IMR-90 (cell line): ENCODE measurements at places on chromosomes 1 and 21.

GRCh38 chr1:54105736-54106269, 47.0 kb downstream of the CDCP2 start:
- DNase-seq = no peak

DNA sequence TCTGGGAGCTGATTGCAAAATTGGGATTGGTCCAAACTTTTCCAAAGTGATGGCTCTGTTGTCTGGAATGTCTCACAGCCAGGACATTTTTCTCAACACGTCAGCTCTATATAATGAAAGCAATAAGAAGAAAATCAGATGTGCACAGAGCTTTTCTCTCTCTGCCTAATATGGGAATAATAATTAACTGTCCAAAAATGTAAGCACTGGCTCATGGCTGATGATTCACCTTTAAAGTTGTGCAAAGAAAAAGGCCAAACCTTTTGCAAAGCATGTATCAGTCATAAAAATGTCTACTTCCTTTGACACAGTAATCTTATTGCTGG, 30.4 kb downstream of the ZNF281 start:
- peak; percentile 95 for DNase-seq

DNA sequence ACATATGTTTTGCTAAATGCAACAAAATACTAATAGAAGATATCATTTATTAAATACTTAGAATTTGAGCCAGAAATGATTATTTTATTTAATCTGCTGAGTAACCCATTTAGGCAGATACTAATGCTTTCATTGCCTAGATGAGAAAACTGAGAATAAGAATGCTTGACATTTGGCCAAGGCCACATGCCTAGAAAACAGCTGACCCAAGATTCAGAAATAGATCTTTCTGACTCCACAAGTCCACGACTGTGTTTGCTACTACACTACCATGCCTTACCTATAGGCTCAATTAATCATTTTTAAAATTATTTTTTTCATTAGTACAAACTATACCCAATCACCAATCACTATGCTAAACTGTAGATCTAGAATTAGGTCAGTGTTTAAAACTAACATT, 129.7 kb downstream of the ATP1B1 start:
- peak; percentile 20 for DNase-seq

- no peak for DNase-seq
Measured at GRCh38 chr1:95111014-95111413, 6.1 kb upstream of the TLCD4 start.

- no peak for DNase-seq
Measured at GRCh38 chr1:41741244-41741643, 177.5 kb downstream of the HIVEP3 start.

GRCh38 chr21:46608672-46609111, 3.8 kb upstream of the S100B start:
- no peak for DNase-seq

DNA sequence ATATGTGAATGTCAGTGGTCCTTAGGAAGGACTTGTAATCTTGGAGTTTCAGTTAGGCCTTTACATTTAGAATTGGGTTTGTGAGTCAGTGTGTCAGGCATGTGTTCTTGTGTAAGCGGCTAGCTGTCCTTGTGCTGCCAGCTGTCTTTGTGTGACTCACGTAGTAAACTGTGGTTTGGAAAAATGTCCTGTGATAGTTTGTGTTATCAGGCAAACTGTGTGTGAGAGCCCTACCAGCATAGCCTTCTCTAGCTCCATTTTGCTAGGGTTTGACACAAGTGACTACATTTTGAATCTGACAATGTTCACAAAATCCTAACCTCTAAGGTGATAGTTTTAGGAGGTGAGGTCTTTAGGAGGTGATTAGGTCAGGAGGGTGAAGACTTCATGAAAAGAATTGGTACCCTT, 6.9 kb upstream of the SLC35D1 start:
- peak; percentile 99 for DNase-seq

GRCh38 chr1:29084196-29084521, 39.5 kb downstream of the TMEM200B start:
- no peak for DNase-seq

DNA sequence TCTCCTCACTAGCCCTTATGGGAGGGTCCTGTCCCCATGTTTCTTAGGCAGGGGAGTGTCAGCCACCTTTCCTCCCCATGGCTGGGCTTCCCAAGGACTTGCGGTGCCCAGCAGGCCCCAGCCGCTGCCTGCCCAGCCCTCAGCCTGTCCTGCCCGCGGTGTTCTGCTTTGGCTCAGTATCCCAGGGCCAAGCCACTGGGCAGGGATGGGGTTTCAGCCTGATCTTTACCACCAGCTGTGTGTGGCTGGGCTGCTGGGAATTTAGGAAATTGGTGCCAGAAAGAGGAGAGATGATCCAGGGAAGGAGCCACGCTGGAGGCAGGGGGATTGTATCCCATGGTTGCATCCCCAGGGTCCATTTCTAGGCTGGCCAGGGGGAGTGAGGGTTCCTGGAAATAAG, 6.9 kb upstream of the IGFN1 start:
- no peak for DNase-seq

DNA sequence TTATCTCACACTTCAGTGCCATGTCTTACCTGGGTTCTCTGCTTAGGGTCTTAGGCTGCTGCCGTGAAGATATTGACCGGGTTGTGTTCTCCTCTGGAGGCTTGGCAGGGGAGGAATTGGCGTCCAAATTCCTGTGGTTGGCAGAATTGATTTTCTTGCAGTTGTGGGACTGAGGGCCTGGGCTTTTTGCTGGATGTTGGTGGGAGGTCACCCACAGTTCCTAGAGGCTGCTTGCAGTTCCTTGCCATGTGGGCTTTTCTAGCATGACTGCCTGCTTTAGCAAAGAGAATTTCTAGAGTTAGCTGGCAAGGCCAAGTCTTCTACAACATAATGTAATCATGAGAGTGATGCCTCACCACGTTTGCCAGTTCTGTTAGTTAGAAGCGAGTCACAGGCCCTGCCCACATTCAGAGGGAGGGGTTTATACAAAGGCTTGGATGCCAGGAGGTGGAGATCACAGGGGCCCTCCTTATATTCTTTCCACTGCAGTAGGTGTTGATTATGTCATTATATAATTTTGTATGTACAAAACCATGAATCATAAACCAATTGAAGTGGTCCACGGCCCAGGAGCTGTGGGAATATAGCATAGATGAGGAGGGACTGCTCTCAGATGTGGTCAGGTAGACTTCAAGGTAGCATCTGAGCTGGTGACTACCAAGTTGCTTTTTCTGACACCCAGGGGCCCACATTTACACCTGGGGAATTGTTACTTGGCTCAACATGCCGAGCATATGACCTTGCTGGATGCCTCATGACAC, 6.6 kb downstream of the UBL4B start:
- DNase-seq = peak; percentile 52

GRCh38 chr1:37515185-37516034, 844 bp upstream of the MEAF6 start:
- no peak for DNase-seq

DNA sequence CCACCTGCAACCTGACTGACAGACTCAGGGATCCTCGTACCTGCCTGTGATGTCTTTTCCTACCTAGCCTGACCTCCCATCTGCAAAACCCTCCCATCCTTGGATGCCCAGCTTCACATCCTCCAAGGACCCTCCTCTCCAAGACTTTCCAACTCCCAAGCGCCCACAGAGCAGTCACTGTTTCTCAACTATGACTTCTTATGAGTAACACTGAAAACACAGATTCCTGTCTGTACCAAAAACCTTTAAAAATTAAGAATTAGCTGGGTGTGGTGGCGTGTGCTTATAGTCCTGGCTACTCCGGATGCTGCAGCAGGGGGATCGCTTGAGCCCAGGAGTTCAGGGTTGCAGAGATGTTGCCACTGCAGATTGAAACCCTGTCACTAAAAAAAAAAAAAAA, 181.9 kb downstream of the PSMG1 start:
- DNase-seq = peak; percentile 39

DNA sequence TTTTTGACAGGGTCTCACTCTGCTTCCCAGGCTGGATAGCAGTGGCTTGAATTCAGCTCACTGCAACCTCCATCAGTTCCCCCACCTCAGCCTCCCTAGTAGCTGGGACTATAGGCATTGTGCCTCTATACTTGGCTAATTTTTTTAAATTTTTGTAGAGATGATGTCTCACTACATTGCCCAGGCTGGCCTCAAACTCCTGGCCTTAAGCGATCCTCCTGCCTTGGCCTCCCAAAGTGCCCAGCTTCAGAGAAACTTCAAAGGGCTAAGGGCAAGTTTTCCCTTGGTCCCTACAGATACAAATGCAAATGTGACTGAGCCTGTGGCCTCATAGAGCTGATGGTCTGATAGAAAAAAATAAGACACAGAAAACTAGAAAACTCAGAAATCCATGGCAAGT, 52.9 kb upstream of the PRRC2C start:
- DNase-seq = no peak

DNA sequence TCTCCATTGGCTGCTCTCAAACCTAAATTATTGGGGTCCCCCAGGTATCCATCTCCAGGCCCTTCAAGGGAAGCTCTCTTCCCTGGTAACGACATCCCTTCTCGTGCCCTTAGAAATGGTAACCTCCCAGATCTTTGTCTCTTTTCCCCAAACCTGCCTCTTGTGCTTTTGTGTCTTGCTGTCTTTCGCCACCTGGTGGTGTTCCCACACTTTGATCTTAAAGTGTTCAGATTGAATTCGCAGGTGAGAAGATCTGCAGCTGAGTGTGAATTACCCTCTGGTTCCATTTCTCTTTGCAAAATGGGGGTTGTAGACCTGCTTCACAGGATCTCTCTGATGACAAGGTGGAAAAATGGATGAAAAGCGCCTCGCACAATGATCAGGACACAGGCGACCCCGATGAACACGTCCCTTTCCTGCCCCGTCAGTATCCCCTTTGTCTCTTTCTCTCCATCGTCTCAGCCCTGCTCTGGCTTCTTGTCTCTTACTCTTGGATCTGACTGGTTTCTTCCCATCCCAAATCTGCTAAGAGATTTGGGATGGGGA, 53.1 kb downstream of the DOP1B start:
- DNase-seq = peak; percentile 82

- DNase-seq = no peak
Measured at GRCh38 chr1:157472056-157472701, 80.1 kb downstream of the FCRL5 start.

DNA sequence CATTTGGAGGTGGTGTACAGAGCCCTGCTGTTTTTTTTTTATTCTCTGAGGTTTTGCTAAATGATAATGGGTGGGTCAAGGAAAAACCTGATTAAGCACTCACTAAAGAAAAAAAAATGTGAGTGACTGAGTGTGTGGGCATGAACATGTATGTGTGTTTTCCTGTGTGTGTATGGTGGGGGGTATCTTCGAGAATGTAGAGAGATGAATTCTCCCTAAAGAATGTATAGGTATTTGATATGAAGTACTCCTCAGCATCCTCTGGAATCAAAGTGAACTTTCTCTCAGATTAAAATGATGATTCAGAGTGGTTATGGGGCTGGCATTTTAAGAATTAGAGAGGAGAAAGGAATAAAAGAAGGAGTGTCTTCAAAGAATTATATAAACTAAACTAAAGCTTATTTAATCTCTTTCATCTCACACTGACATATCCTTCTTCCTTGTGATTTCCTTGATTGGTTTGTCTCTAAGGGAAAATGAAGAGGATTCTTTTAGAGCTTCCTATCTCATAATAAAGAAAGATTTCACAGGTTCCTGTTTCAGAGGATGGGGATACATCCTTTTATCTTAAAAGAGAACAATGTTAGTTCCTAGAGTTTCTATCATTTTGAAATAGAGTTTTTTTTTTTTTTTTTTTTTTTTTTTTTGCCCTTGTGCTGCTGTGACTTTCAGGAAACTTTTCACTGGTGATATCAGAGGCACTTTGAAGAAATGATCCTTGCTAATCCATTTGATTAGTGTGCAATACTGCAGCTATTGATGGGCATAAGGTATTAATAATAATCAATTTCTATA, 23.9 kb downstream of the S1PR1 start:
- DNase-seq = peak; percentile 8

DNA sequence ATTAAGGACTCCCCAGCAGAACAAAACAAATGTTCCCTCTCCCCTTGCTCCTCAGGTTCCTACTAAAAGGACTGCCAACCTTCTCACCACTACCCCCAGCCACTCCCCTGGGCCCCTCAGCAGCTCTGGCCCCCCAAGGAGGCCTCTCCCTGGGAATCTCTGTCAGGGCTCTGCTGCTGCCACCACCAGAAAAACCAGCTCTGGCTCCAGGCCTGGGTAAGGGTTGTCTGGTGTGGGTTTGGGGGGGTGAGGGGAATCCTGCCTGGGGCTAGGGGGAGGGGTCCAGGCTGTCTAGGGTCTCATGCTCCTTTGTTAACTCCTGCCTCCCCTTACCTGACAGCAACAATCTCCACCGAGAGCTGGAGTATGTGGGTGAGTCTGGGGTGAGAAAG, 4.8 kb downstream of the NECTIN4 start:
- DNase-seq = no peak

DNA sequence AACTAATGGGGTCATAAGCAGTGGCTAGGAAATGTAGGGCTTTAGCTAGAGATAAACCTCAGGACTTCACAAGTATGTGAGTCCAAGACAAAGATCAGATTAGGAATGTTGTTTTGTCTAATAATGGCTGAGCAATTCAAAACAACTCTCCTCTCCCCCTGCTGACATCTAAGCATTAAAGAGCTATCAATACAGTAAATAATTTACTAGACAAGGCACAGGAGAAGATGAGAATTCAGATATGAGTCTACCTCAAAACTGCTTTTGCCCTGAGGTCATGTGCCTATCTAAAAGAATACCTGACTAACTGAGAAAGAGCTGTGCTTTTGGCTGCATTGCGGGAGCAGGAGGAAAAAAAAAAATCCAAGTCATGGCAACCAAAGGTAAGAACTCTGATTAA, 86.8 kb downstream of the SPATA17 start:
- no peak for DNase-seq

DNA sequence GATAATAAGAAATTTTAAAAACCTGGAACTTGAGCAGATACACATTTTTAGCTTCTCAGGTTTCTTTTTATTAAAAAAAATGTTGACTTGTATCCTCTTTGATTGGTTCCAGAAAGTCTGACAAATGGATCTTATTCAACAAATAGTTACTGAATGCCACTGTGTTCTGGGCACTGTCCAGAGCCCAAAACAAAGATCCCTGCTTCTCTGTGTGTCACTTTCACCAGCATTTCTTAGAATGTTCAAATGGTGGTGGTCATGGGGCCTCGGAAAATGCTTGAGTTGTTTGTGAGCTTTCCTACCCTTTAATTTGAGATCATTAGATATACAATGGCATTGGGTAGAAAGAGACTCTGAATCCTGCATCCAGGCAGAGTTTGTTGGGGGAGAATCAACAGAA, 19.9 kb downstream of the ACTN2 start:
- no peak for DNase-seq

DNA sequence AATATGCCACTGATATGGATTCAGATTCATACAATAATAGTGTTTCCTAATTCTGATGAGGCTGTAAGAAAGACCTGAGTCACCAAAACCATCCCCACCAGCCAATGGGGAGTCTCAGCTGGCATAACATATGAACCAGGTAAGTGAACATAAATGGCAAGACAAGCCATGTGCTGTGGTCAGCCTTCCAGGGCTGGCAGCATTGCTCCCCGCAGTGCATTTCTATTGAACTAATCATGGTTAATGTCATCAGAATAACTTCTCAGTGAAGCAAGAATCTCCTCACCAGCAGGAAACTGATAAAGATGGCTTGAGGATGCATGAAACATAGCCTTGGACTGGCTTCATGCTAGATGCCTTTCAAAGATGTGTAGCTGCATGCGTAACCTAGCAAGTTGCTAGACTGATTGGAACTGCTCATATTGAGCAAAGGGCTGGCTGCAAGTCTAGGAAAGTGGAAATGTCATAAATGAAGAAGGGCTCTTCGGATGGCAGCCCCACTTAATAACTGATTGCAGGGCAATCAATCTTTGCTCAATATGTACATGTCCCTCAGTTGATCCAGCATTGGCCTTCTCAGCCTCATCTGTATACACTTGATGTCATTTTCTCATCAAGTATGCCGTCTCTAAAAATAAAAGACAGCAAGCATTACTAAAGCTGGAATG, 88.0 kb downstream of the NTNG1 start:
- peak; percentile 11 for DNase-seq

- DNase-seq = no peak
Measured at GRCh38 chr1:67257173-67257535, 50.5 kb upstream of the IL12RB2 start.
